Esophagus squamous epithelium (tissue), 5 donors: ENCODE measurements at places on chromosomes 1 and 21. TPM values are rescaled to one million over a fixed set of nuclear protein-coding genes. Genes with fewer than 3 reads are reported as not detected.
A peak's percentile ranks its signal among the peaks of the same experiment; 100 is the strongest.

Gene GPR3
- total RNA-seq = 0.38 TPM

Gene MINDY1
- total RNA-seq = 52.5 TPM

Gene CAMK1G
- not detected for total RNA-seq

Gene EDARADD
- 6.2 TPM for total RNA-seq

Gene OR2T2
- not detected for total RNA-seq

Gene PCBP3
- total RNA-seq = 1.0 TPM

Gene TMPRSS2
- 12.2 TPM for total RNA-seq

Gene GJB3
- total RNA-seq = 82.6 TPM

- DNase-seq = no peak
- H3K27me3 ChIP-seq = no peaks in the 10 kb centered on the region
- H3K4me3 ChIP-seq = no peak overlapping the region
- H3K36me3 ChIP-seq = no peaks in the 10 kb centered on the region
- H3K4me1 ChIP-seq = peaks cover 22% of the 10 kb centered on the region
These were observed 16.6 kb downstream of the MYOG start for GRCh38 chr1:203069030-203069747.

DNA sequence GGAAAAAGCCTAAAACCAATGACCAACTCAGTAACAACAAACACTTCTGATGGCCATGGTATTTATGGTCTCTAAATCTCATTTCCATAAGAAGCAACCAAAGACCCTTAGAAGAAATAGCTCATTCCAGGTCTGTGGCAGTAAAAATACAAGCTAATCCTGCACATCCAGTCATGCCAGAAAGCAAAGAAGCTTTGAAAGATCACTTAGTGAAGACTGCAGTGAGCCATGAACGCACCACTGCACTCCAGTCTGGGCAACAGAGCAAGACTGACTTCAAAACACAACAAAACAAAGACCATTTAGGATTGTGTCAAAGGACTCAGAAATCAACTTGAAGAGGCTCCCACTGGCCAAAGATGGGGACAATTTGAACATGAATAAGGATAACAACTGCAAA lies 18.4 kb upstream of the ELK4 start:
- no peaks in the 10 kb centered on the region for H3K36me3 ChIP-seq
- no peaks in the 10 kb centered on the region for H3K27me3 ChIP-seq
- H3K4me3 ChIP-seq = no peak overlapping the region
- DNase-seq = no peak
- no peak overlapping the region for H3K27ac ChIP-seq
- H3K4me1 ChIP-seq = no peaks in the 10 kb centered on the region

GRCh38 chr1:59349101-59349500 lies 52.2 kb downstream of the FGGY start:
- no peaks in the 10 kb centered on the region for H3K36me3 ChIP-seq
- no peak overlapping the region for H3K27ac ChIP-seq
- H3K4me3 ChIP-seq = no peak overlapping the region
- no peak for DNase-seq
- H3K4me1 ChIP-seq = no peaks in the 10 kb centered on the region
- no peaks in the 10 kb centered on the region for H3K27me3 ChIP-seq

DNA sequence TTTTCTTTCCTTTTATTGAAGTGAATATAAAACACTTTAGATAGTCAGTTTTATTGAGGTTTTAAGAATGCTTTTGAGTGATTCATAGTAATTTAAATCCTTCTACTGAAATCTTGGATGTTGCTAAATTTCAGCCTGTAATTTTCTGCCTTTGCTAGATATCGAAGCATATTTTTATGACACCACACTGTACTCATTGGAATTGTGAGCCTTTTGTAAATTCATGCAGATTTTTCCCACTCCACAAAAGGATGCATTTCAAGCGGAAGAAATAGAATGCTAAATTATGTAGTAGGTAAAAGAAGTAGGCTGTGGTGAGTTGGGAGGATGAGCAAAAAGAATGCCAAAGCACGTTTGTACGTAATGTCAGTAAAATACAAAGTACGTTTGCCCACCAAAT lies 13.8 kb downstream of the SNX7 start:
- H3K36me3 ChIP-seq = no peaks in the 10 kb centered on the region
- H3K27ac ChIP-seq = no peak overlapping the region
- H3K4me1 ChIP-seq = no peaks in the 10 kb centered on the region
- no peaks in the 10 kb centered on the region for H3K27me3 ChIP-seq

GRCh38 chr1:209965996-209966395 lies 28.0 kb downstream of the SYT14 start:
- no peak for DNase-seq
- no peak overlapping the region for H3K4me3 ChIP-seq
- H3K36me3 ChIP-seq = no peaks in the 10 kb centered on the region
- no peaks in the 10 kb centered on the region for H3K27me3 ChIP-seq
- H3K4me1 ChIP-seq = no peaks in the 10 kb centered on the region

GRCh38 chr1:161018631-161018930 lies 2.4 kb downstream of the F11R start:
- no peaks in the 10 kb centered on the region for H3K27me3 ChIP-seq
- DNase-seq = no peak
- H3K36me3 ChIP-seq = no peaks in the 10 kb centered on the region
- peak overlapping the region; percentile 80 for H3K4me3 ChIP-seq
- peak overlapping the region; percentile 82 for H3K27ac ChIP-seq
- peaks cover 49% of the 10 kb centered on the region for H3K4me1 ChIP-seq

GRCh38 chr1:204923201-204923600 lies 52.5 kb downstream of the NFASC start:
- no peaks in the 10 kb centered on the region for H3K27me3 ChIP-seq
- no peak for DNase-seq
- H3K4me3 ChIP-seq = no peak overlapping the region

DNA sequence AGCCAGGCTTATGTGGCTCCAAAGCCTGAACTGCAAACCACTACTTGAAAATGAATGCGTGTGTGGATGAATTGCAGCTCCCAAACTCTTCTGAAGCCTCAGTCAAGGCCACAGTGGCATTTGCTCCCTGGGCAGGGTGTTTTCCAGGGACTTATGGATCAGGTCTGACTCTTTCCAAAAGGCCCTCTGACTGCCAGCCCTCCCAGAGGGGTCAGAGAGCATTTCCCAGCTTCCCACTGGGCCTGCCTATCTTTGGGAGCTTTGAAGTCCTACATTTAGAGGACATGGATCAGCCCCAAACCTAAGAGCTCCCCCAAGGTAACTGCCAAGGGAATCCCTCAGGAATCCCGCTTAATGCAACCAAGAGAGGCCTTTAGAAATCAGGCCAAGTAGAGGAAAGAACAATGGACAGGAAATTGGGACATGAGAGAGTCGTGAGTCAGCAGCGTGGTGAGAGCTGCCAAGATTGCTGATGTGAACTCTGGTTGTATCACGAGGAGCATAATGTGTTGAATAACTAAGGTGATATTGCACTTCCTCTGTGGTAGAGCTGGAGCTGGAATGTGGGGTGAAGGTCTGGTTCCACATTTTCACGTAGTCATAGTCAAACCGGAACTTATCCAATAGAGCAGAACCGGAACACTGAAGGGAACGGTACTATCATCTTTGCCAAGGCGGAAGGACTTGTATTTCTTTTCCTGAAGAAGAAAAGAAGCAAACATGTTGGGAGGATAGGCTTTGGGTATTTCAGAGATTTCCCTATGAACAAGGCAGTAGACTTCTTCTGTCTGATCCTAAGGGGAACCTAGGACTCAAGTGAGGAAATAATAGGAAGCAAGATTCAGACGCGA lies 99.4 kb upstream of the JUN start:
- H3K36me3 ChIP-seq = no peaks in the 10 kb centered on the region
- no peak overlapping the region for H3K4me3 ChIP-seq
- H3K27me3 ChIP-seq = no peaks in the 10 kb centered on the region
- H3K27ac ChIP-seq = peak overlapping the region; percentile 77
- no peak for DNase-seq

DNA sequence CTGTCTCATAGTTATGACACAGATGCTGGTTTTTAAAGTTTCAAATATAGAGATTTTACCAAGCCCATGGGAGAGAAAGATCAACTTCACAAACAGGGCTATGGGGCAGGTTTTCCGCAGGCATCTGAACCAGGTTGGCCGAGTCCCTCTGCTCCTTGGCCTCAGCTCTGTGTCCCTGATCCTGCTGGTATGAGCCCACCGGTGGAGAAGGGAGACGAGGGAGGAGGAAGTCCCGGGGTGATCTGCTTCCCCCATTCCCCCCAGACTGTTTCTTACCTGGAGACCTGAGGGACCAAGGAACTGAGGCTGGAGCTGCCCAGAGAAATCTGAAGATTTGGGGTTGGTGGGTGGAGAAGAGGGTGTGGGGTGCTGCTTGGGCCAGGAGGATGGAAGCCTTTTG lies 28.9 kb upstream of the BTG2 start:
- H3K4me3 ChIP-seq = no peak overlapping the region
- peaks cover 78% of the 10 kb centered on the region for H3K4me1 ChIP-seq
- H3K27me3 ChIP-seq = no peaks in the 10 kb centered on the region
- H3K27ac ChIP-seq = peak overlapping the region; percentile 90

DNA sequence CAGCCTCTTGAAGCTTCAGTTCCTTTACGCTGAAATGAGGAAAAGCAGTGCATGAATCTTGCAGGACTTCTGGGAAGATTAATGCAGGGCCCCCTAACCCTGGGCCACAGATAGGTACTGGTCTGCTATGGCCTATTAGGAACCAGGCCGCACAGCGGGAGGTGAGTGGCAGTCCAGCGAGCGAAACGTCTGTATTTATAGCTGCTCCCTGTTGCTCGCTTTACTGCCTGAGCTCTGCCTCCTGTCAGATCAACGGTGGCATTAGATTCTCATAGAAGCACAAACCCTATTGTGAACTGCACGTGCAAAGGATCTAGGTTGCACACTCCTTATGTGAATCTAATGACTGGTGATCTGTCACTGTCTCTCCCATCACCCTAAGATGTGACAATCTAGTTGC lies 130.2 kb downstream of the CHRM3 start:
- H3K27me3 ChIP-seq = no peaks in the 10 kb centered on the region
- no peak overlapping the region for H3K4me3 ChIP-seq
- no peak overlapping the region for H3K27ac ChIP-seq
- H3K36me3 ChIP-seq = no peaks in the 10 kb centered on the region

GRCh38 chr1:27606708-27607238 lies 2.8 kb upstream of the AHDC1 start:
- H3K27ac ChIP-seq = peak overlapping the region; percentile 99
- H3K4me1 ChIP-seq = peaks cover 23% of the 10 kb centered on the region
- DNase-seq = no peak
- no peak overlapping the region for H3K4me3 ChIP-seq
- H3K27me3 ChIP-seq = no peaks in the 10 kb centered on the region
